Left lung (tissue), 14 donors: ENCODE measurements at places on chromosomes 4 and X. TPM values are rescaled to one million over a fixed set of nuclear protein-coding genes. Genes with fewer than 3 reads are reported as not detected.
A peak's percentile ranks its signal among the peaks of the same experiment; 100 is the strongest.

- peak; percentile 42 for DNase-seq
- H3K36me3 ChIP-seq: peaks cover 13% of the 10 kb centered on the region
- no peaks in the 10 kb centered on the region for H3K27me3 ChIP-seq
- no peak overlapping the region for H3K4me3 ChIP-seq
- no peak overlapping the region for H3K27ac ChIP-seq
Observed at GRCh38 chr4:153297116-153297515, 47.4 kb upstream of the MND1 start.

Gene TRIM60
- not detected for total RNA-seq

Gene PPBP
- total RNA-seq: 2.6 TPM

- H3K4me3 ChIP-seq: peak overlapping the region; percentile 88
- H3K36me3 ChIP-seq: no peaks in the 10 kb centered on the region
- H3K27me3 ChIP-seq: no peaks in the 10 kb centered on the region
- peaks cover 37% of the 10 kb centered on the region for H3K4me1 ChIP-seq
- DNase-seq: peak; percentile 81
Observed at GRCh38 chr4:151015459-151016347, 619 bp upstream of the LRBA start.

Gene PLP1
- 0.08 TPM for total RNA-seq

- H3K36me3 ChIP-seq: no peaks in the 10 kb centered on the region
- no peak for DNase-seq
- H3K27ac ChIP-seq: no peak overlapping the region
- no peaks in the 10 kb centered on the region for H3K4me1 ChIP-seq
- no peak overlapping the region for H3K4me3 ChIP-seq
- no peaks in the 10 kb centered on the region for H3K27me3 ChIP-seq
Observed at GRCh38 chr4:128854433-128854832, 44.9 kb downstream of the JADE1 start.

GRCh38 chrX:132483951-132484350, 4.9 kb downstream of the MBNL3 start:
- no peak overlapping the region for H3K4me3 ChIP-seq
- H3K27me3 ChIP-seq: no peaks in the 10 kb centered on the region
- H3K36me3 ChIP-seq: no peaks in the 10 kb centered on the region
- DNase-seq: no peak
- peaks cover 29% of the 10 kb centered on the region for H3K4me1 ChIP-seq

Gene RASL11B
- total RNA-seq: 0.52 TPM

- no peak overlapping the region for H3K27ac ChIP-seq
- DNase-seq: no peak
- no peaks in the 10 kb centered on the region for H3K36me3 ChIP-seq
- no peaks in the 10 kb centered on the region for H3K4me1 ChIP-seq
Observed at GRCh38 chr4:152408514-152409327, 127.2 kb downstream of the FBXW7 start.

DNA sequence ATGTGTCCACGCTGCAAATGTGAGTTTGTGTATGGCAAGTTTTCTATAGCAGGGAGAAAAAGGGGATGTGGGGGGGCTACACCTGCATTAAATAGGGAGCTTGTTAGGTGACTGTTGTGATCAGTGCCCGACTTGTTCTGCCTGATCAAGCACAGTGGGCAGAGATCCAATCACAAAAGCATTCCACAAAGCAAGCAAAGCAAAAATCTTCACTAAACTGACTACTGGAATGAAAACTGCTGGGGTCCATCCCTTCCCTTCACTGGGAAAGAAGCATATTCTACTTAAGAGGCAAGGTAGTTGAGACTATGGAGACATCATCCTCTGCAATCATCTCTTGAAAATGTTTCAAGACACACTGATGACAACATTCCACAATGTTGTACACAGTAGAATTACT, 5.2 kb downstream of the IRS4 start:
- no peaks in the 10 kb centered on the region for H3K36me3 ChIP-seq
- DNase-seq: no peak
- H3K4me1 ChIP-seq: no peaks in the 10 kb centered on the region
- no peak overlapping the region for H3K4me3 ChIP-seq
- H3K27me3 ChIP-seq: peaks cover 58% of the 10 kb centered on the region

GRCh38 chrX:106608016-106608415, 3.8 kb upstream of the RADX start:
- H3K4me1 ChIP-seq: no peaks in the 10 kb centered on the region
- H3K27ac ChIP-seq: no peak overlapping the region
- H3K36me3 ChIP-seq: no peaks in the 10 kb centered on the region
- H3K4me3 ChIP-seq: no peak overlapping the region
- H3K27me3 ChIP-seq: no peaks in the 10 kb centered on the region
- peak; percentile 48 for DNase-seq

DNA sequence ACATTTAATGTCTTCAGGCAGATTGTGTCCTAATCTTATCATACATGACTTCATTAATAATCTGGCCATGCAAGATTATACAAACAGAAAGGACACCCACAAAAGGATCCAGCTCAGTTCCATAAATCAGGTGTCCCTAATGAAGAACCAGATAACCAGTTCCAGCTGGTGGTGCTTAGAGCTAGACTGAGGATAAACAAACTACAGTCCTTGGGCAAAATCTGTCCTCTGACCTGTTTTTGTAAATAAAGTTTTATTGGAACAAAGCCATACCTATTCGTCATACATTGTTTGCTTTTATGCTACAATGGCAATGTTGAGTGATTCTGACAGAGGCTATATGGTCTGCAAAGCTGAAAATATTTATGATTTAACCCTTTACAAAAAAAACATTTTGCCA, 199.5 kb downstream of the MID1IP1 start:
- no peaks in the 10 kb centered on the region for H3K4me1 ChIP-seq
- H3K4me3 ChIP-seq: no peak overlapping the region
- no peak for DNase-seq
- no peak overlapping the region for H3K27ac ChIP-seq
- no peaks in the 10 kb centered on the region for H3K27me3 ChIP-seq
- no peaks in the 10 kb centered on the region for H3K36me3 ChIP-seq

GRCh38 chr4:118772767-118773428, 63.0 kb downstream of the SEC24D start:
- H3K27me3 ChIP-seq: no peaks in the 10 kb centered on the region
- H3K27ac ChIP-seq: peak overlapping the region; percentile 18
- no peaks in the 10 kb centered on the region for H3K36me3 ChIP-seq
- no peak overlapping the region for H3K4me3 ChIP-seq
- DNase-seq: no peak

DNA sequence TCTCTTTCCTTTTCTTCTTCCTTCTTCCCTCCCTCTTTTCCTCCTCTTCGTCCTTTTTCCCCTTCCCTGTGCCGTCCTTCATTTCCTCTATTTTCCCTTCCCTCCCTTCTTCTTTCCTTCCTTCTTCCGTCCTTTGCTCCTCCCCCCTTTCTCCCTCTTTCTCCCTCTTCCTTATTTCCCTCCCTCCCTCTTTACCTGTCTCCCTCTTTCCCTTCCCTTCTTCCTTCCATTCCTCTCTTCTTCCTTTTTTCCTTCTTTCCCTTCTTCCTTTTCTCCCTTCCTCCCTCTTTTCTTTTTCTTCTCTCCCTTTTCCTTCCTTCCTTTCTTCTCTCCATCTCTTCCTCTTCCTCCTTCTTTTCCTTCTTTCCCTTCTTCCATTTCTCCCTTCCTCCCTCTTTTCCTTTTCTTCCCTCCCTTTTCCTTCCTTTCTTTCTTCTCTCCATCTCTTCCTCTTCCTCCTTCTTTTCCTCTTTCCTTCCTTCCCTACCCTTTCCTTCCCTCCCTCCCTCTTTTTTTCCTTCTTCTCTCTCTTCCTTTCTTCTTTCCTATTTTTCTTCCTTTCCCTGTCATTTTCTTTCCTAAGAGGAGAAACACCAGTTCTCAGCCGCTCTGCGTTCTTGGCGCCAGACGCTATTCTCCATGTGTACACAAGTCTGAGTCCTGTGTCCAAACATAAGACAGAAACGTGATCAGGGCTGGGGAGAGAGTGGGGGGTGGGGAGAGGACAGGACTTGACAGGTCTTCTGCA, 597.1 kb downstream of the MID1IP1 start:
- no peaks in the 10 kb centered on the region for H3K27me3 ChIP-seq
- no peaks in the 10 kb centered on the region for H3K4me1 ChIP-seq
- H3K36me3 ChIP-seq: no peaks in the 10 kb centered on the region
- no peak overlapping the region for H3K4me3 ChIP-seq

- DNase-seq: no peak
- no peak overlapping the region for H3K4me3 ChIP-seq
Observed at GRCh38 chr4:138815811-138816210, 199.8 kb upstream of the NOCT start.

DNA sequence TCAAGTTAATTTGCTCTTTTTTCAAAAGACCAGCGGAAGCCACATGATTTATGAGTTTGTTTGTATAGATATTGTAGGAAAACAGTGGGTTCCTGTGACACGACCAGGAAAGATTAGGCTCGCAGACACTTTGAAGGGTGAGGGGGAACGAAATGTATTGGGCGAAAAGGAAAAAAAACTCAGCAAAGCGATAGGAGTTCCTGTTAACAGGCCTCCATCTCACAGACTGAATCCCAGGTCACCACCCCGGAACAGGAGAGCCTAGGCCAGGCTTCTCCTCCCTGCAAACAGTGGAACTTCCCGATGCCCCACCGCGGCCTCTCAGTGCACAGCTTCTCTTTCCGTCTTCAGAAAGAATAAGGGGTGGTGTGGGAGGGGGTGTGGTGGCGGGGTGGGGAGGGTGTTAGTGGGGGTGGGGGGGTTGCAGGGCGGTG, 181.8 kb upstream of the GPRIN3 start:
- no peak overlapping the region for H3K4me3 ChIP-seq
- no peaks in the 10 kb centered on the region for H3K27me3 ChIP-seq
- DNase-seq: no peak
- H3K36me3 ChIP-seq: no peaks in the 10 kb centered on the region
- no peaks in the 10 kb centered on the region for H3K4me1 ChIP-seq

GRCh38 chr4:39042366-39042765, 10.2 kb upstream of the TMEM156 start:
- H3K27ac ChIP-seq: peak overlapping the region; percentile 92
- no peaks in the 10 kb centered on the region for H3K27me3 ChIP-seq
- H3K4me1 ChIP-seq: no peaks in the 10 kb centered on the region
- no peaks in the 10 kb centered on the region for H3K36me3 ChIP-seq
- no peak overlapping the region for H3K4me3 ChIP-seq
- DNase-seq: no peak

DNA sequence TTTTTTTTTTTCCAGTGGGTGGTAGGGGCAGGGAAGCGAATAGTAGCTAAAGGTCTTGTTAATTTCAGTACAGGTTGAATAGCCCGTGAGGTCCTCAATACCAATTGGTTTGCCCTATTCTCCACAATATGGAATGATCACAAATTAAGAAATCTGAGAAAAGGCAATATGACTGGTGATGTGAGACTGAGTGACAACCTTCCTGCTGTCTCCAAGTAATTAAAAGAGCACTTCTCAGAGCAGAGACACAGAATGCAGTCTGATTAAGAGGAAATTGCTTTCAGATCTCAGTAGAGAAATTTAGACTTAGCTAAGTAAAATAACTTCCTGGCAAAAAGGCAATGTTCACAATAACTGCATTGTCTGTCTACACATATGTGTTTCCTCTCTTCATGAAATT, 23.0 kb downstream of the GPR174 start:
- no peak overlapping the region for H3K27ac ChIP-seq
- H3K4me3 ChIP-seq: no peak overlapping the region
- H3K27me3 ChIP-seq: no peaks in the 10 kb centered on the region
- H3K4me1 ChIP-seq: no peaks in the 10 kb centered on the region

Gene ZNF157
- total RNA-seq: 0.29 TPM

DNA sequence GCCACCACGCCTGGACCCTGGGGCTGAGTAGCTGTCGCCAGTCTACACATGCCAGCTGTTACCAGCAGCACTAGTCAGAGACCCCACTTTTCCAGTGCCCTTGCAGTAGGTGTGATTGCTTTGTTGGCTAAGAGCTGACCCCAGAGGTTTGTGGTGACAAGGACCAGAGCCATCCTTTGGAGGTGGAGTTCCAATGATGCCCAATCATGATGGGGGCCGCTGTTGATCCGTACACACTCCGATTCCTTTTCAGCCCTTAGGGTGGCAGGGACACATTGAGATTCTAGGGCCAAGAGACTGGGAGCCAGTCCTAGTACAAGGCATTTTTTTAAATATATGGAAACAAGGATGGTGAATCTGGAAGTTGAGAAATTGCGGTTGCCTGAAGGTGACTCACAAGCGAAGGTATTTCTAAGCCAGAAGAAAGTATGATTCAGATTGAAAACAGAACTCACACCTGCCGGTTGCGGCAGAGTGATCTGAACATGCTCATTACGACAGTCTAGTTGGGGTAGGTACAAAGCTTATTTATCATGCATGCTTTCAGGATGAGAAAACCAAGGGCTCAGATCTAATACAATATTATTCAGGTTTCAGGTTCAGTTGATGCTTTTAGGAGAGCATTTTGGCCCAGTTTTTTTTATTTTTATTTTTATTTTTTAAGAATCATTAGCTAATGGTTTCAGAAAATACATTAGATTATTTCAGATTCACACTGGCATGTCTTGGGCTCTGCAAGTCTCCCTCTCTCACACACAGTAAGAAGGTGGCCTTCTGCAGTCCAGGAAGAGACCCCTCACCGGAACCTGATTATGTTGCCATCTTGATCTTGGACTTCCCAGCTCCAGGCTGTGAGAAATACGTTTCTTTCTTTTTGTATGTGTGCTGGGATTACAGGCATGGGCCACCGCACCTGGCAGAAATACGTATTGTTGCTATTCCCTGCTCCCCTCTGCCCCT, 43.4 kb downstream of the SHROOM2 start:
- H3K4me1 ChIP-seq: no peaks in the 10 kb centered on the region
- no peaks in the 10 kb centered on the region for H3K36me3 ChIP-seq
- DNase-seq: no peak
- no peak overlapping the region for H3K27ac ChIP-seq

Gene ZGRF1
- 5.9 TPM for total RNA-seq

- no peak for DNase-seq
- no peak overlapping the region for H3K4me3 ChIP-seq
- no peaks in the 10 kb centered on the region for H3K27me3 ChIP-seq
- no peak overlapping the region for H3K27ac ChIP-seq
Observed at GRCh38 chrX:31847773-31848172, 775.9 kb upstream of the FTHL17 start.

Gene TLR2
- 77.7 TPM for total RNA-seq

- no peak for DNase-seq
- H3K27ac ChIP-seq: no peak overlapping the region
- no peaks in the 10 kb centered on the region for H3K27me3 ChIP-seq
- no peaks in the 10 kb centered on the region for H3K4me1 ChIP-seq
Observed at GRCh38 chr4:128168701-128169100, 107.6 kb downstream of the LARP1B start.

GRCh38 chr4:124179506-124180186, 532.9 kb downstream of the ANKRD50 start:
- H3K27ac ChIP-seq: no peak overlapping the region
- H3K27me3 ChIP-seq: no peaks in the 10 kb centered on the region
- no peak for DNase-seq
- H3K4me3 ChIP-seq: no peak overlapping the region
- no peaks in the 10 kb centered on the region for H3K4me1 ChIP-seq
- no peaks in the 10 kb centered on the region for H3K36me3 ChIP-seq
